Stimulated activated CD4-positive, alpha-beta T cell treated with anti-CD3 and anti-CD28 coated beads, Interleukin-1b, Interleukin-23, amount 100 ng/mL, for 1 hour (primary cell): ENCODE measurements at places on chromosomes 1 and 21.

DNA sequence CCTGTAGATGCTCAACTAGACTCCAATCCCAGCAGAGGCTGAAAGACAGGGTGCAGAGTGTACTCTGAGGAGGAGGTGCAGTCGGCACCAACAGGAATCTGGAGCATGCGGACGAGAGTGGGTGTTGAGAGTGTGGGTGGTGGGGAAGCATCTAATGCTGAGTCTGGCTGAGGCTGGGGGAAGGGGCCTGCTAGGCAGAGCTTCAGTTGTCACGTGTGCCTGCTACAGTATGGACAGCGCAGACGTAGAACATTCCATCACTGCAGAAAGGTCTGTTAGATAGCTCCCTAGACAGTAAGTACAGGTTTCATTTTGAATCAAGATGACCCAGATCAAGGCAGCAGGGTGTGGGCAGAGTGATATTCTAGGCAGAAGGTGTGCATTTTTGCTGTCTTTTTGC lies 23.1 kb downstream of the SNAP47 start:
- DNase-seq = no peak

GRCh38 chr21:44088401-44088780 lies 18.8 kb upstream of the PWP2 start:
- no peak for DNase-seq

- no peak for DNase-seq
Measured at GRCh38 chr1:15065291-15065690, 88.3 kb upstream of the TMEM51 start.

- no peak for DNase-seq
Measured at GRCh38 chr1:193318347-193318746, 131.9 kb upstream of the B3GALT2 start.

DNA sequence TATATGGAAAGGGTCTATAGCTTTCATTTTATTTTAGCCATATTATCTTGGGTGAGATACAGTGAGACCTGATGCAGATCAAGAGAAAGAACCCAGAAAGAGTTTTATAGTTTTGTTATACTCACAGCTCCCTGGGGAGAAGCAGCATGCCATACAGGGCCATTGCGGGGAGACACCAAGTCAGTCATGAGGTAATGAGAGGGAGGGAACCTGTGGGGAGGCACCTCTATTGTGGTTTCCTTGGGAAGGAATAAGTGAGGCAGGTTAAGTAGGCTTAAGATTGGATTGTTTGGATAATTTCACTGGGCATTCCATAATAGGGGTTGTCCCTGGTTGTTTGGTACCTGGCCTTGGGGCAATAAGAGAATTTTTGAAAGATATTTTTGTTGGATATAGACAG lies 19.7 kb downstream of the AXDND1 start:
- DNase-seq = no peak

DNA sequence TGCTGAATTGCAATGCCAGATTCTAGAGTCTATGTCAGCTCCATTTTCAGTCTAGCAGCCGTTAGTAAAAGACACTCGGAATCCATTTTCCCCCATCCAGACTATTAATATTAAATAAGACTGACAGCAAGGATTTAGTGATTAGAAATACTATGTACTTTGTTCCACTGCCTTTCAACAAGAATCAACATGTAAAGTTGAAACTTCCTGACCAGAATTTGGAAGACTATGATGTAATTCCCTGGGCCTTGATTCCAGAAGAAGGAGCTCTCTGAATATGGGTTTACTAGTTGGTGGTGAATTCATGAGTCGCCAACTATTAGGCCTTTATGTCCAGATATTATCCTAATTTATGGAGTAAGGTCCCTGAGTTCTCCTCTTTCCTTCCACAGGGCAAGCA lies 24.8 kb downstream of the KDM1A start:
- DNase-seq = no peak

DNA sequence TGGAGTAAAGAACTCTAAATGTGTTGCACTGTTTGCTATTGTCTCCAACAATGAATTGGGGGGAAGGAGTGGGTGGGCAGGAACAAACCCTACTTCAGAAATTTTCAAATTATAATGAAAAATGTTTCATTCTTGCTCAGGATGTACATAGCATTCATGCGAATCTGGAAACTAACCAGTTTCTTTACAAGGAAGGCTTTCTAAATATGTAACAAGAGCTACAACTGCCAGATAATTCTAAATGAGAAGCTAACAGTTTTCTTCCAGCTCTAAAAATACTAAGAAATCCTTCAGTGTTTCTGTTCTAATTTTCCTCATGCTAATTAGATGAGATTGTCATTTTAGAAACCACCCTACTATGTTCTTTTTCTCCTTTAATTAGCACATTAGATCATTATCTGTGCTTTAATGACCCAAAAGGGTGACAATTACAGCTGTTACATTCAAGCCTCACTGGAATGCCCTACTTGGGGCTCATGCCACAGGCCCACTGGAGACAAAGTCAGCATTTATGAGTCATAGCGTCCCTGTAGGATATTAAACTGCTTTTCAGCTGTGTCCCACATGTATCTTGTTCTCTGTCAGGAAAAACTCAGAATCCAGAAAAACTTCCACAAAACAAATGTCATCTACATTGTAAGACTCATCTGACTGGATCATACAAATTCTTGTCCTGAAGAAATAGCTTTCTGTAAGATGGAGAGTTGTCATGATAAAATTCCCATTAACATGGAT lies 804.6 kb upstream of the CXADR start:
- no peak for DNase-seq

GRCh38 chr21:34128674-34129038 lies 55.3 kb downstream of the MRPS6 start:
- DNase-seq = no peak

- DNase-seq = no peak
Measured at GRCh38 chr1:12416101-12416500, 186.3 kb downstream of the VPS13D start.

DNA sequence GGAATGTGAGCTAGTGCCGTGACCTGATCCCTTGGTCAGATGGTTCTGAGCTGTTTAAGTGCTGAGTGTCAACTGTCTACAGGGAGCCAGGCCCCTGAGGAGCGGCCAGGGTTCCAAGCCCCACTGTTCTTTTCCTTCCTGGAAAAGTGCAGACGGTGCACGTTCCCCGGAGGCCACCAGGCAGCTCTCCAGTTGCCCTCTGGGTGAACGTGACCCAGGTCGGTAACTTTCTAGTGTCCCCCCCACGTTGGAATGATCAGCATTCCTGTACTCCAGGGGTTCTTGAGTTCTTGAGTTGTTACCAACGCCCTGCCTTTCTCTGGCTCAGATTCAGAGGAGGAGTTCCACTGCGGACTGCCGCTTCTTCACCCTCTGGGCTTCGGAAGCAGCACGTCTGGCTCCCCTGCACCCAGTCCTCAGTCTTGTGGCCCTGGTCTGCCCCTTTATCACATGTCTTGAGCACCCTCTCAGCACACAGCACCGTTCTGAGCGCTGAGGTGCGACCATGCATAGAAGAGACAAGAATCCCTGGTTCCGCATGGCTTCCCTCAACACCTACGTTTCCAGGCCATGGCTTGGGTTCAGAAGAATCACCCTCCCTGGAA lies 131.5 kb downstream of the DHRS3 start:
- DNase-seq = no peak

DNA sequence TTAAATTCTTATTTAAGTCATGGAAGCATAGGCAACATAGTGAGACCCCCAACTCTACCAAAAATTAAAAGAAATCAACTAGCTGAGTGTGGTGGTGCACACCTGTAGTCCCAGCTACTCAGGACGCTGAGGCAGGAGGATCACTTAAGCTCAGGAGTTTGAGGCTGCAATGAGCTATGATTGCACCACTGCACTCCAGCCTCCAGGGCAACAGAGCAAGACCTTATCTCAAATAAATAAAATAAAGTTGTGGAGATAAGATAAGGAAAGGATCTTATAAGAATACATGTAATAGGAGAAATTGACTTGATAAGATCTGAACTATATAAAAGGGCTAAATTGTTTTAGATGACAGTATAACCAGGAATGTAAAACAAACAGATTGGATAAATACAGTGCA lies 2.3 kb upstream of the BATF3 start:
- no peak for DNase-seq

- no peak for DNase-seq
Measured at GRCh38 chr1:8684590-8684989, 132.8 kb downstream of the RERE start.

GRCh38 chr1:51519865-51520699 lies 1.0 kb upstream of the EPS15 start:
- no peak for DNase-seq
